ENCODE measurements at places on chromosomes 16 and 17.

GRCh38 chr17:78763561-78763960 is 18.5 kb downstream of the CYTH1 start:
- no peak for DNase-seq

DNA sequence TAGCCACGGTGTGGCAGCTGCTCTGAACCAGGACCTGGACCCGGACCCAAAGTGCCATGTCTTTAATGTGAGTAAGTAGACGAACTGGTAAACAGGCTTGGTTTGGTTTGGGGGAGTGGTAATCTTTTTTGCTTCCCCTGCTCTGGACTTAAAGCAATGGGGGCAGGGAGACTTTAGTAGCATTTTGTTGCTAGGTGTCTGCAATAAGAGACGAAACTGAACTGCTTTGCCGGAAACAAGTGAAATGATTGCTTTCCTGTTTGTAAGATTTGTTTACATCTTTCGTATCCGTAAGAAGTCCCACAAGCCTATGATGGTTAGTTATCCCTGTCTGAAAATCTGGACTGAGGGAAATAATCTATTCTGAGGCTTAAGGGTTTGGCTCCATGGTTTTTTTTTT is 21.5 kb downstream of the PRCD start:
- no peak for DNase-seq

- DNase-seq, result peak; percentile 48
These were observed 34.6 kb upstream of the TOX3 start for GRCh38 chr16:52581530-52581929.

DNA sequence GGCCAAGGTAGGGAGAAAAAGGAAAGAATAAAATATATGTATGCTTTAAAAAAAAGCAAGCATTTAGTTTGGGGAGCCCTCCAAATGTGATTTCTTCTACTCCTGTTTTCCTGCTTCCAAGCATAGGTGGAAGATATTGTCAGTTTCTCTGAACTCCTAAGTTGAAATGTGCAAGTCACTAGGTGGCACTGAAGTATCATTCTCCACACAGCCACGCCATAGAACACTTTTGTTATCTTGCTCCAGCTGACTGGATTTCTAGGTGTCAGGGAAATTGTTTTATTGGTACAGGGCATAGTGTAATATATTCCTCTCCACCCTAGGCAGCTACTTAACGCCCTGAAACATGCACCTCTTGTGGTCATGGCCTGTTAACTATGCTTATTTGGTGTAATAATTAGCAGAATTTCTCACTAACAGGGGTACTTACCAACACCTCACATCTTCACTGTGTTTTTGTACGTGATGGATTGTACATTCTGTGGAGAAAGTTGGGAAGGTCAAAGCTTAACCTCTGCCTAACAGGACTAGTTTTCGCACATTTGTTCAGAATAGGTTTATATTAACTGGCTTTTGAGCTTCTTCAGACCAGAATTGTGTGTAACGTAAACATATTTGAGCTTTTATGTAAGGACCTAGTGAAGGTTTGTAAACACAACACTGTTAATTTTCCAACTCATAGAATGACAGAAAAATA is 69.3 kb downstream of the FTO start:
- peak; percentile 51 for DNase-seq

GRCh38 chr17:48352630-48353029 is 77.4 kb downstream of the SKAP1 start:
- DNase-seq, result no peak

- DNase-seq, result no peak
These were observed 56.8 kb downstream of the MED13 start for GRCh38 chr17:62008294-62008693.

- DNase-seq, result no peak
These were observed 42.5 kb downstream of the ZNF267 start for GRCh38 chr16:31916056-31916488.

DNA sequence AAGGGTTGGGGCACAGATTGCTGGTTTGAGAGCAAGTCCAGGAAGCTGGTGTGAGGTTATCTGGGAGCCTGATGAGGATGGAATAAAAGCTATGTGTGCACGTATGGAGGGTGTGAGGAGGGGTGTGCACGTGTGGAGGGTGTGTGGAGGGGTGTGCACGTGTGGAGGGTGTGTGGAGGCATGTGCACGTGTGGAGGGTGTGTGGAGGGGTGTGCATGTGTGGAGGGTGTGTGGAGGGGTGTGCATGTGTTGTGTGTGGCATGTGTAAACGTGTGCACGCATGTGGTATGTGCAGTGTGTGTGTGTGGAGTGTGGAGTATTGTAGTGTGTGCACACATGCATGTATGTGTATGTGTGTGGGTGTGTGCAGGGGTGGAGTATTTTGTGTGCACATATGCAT is 19.2 kb downstream of the RBFOX3 start:
- DNase-seq, result no peak

GRCh38 chr16:4696905-4697847 is 3.8 kb downstream of the NUDT16L1 start:
- DNase-seq, result no peak

GRCh38 chr17:42683407-42684034 is 1.2 kb downstream of the CNTNAP1 start:
- DNase-seq, result no peak

DNA sequence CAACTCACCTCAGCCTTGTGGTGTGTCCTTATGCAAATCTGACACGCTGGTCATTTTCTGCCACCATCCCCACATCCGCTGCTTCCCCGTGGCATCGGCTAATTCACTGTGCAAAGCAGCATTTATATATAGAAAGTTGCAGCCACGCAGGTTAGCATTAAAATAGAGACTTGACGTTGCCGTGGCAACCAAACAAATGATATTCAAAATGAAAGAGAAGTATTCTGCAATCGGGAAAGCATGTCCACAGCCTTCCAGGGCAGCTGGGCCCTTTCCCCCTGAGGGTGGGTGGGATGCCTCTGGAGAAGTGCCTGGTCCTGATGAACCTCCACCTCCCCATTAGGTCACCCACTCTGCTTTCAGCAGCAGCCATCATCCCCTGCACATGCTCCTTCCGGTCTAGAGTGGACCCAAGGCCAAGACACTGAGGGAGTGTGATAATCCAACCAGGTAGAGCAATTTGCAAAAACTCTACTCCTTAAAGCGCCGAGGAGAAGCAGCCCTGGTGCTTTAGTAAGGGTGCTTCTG is 138.7 kb downstream of the GAS7 start:
- DNase-seq, result no peak

DNA sequence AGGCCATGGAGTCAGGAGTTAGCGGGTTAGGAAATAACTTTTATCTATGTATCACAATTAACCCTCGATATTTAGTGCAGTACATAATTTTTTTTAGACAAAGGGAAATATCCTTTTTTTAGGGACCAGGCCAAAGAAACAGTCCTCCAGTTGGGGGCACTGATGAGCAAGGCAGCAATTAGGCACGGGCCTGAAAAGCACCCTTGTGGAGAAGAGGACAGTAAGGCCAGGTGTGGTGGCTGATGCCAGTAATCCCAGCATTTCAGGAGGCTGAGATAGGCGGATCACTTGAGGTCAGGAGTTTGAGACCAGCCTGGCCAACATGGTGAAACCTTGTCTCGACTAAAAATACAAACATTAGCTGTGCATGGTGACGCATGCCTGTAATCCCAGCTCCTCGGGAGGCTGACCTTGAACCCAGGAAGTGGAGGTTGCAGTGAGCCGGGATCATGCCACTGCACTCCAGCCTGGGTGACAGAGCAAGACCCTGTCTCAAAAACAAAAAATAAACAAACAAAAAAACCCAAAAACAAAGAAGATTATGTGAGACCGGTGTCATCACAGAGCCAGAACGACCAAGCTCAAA is 158.3 kb upstream of the NOL11 start:
- DNase-seq, result peak; percentile 22

DNA sequence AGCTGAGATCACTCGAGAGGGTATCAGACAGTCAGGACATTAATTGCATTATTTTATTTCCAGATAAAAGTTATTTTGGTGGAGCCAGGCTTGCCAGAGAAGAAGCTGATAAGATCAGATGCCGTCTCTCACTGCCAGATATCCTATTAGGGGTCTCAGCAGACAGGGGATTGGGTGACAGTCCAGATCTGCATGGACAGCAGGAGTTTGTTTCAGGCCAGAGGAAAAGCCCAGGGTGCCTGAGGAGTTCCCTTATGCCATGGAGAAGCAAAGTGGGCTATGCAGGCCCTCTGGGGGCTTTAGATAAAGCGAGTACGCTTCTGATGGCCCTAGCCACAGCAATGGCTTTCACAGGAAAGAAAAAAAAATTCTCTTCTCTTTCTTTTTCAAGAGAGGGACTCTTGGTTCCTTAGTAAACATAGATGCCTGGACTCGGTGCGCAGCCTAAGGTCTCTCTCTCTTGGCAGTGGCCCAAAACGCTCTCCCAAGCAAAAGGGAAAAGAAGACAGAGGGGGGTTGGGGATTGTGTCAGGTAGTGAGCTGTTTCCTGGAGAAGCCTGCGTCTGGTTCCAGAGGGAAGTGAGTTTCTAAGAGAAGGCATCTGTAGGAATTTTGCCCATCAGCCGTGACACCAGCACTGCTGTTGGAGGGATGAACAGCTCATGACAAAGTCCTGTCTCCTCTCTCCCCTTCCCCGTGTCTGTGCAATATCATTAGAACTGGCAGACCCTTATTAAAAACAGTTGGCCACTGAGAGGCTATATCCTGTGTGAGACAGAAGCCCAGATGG is 166.3 kb upstream of the FOXF1 start:
- no peak for DNase-seq

DNA sequence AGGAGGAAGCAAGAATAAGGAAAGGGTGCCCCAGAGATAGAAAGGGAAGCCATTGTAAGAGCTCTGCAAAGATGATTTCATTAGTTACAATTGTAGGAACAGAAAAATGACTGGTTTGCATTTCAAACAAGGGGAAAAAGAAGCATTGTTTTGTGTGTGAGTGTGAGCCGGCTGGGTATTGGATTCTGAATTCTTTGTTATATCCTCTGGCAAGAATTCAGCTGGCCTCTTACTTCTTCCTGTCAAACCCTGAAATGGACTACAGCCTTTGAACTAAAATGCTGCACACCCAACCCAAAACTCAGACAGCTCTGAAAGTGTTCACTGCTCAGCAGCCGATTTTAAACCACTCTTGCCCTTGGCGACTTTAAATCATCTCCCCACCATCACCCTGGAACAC is 461.3 kb downstream of the PMP22 start:
- no peak for DNase-seq

DNA sequence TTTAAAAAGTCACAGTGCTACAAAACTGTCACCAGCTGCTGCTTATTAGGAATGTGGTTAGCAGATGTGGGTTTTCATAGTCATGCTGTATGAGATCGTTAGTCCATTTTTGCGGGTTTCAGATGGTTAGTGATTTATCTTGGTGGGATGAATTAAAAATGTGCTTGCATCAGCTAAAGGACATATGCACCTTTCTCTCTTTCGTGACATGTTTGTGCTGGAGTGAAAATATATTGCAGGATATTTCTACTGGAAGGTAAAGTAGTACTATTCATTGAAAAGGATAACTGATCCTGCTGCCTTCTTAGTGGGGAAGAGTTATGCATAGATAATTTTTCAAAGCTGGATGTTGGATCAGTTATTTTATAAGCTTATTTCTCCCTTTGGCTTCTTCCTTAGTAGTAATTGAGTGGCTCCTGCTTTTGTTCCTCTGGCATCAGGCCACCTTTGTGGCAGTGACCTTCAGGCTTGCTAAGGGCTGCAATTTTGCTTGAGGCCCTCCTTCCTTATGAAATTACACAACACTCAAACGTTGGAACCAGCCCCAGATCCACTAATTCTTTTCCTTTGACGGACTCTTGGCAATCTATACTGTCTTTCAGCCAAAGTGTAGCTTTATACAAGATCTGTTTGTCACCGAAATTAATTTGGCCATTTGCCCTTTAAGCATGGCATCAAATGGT is 7.5 kb upstream of the SNTB2 start:
- DNase-seq, result no peak

- DNase-seq, result no peak
These were observed 65.5 kb downstream of the CDK5R1 start for GRCh38 chr17:32552280-32552679.

DNA sequence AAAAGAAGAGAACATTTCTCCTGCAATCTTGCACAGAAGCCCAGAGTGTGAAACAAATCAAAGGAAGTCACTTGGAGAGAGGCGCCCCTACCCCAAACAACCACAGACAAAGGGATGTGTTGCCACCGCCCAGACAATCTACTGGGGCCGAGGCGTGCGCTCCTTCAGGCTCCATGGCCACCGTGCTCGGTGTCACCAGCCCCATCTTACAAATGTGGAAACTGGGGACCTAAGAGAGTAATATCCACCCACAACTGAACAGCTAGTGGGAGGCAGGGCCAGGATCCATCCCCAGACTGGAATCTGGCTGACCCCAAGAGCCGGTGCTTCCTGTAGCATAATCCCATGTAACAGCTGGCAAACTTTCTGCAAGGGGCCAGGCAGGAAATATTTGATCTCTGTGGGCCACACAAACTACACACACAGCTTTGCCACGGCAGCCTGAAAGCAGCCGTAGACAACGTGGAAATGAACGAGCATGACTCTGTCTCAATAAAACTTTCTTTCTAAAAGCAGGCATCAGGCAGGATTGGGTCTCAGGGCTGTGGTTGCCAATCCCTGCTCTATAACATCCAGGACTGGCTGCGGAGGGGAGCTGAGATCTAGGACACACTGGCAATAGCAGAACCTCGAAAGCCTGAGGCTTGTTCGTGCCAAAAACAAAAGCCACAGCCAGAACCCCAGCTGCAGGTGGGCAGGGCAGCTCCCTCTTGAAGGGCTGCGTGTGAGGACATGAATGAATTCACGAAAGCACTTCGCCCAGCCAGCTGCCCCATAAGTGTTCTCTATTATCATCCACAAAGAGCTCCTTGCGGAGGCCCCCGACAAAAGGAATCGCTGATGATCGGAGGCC is 26.6 kb upstream of the GINS2 start:
- DNase-seq, result no peak

DNA sequence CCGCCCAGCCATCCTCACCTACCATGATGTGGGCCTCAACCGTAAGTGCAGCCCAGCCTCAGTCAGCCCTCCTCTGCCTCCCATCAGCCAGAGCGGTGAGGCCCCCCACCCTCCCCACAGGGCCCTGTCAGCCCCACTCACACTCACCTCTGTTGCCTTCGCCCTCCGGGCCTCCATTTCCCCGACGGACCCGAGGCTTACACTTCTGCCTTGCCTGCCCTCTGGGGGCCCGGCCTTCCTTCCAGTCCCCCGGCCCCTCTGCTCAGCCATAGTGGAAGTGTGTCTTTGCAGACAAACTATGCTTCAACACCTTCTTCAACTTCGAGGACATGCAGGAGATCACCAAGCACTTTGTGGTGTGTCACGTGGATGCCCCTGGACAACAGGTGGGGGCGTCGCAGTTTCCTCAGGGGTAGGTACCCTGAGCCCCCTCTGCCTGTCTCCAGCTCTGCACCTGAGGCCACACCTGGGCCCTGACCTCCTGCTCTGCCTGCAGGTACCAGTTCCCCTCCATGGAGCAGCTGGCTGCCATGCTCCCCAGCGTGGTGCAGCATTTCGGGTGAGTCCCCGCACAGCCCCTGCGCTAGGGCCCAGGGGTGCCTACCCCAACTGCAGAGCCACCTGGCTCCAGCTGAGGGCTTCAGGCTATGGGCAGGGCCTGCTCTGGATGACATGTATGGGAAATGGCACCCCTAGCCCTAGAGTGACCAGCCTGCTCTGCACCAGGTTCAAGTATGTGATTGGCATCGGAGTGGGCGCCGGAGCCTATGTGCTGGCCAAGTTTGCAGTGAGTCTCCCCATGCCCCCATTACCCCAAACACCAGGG is 4.1 kb downstream of the NDRG4 start:
- no peak for DNase-seq
